ENCODE measurements at places on chromosomes 11 and 22.

DNA sequence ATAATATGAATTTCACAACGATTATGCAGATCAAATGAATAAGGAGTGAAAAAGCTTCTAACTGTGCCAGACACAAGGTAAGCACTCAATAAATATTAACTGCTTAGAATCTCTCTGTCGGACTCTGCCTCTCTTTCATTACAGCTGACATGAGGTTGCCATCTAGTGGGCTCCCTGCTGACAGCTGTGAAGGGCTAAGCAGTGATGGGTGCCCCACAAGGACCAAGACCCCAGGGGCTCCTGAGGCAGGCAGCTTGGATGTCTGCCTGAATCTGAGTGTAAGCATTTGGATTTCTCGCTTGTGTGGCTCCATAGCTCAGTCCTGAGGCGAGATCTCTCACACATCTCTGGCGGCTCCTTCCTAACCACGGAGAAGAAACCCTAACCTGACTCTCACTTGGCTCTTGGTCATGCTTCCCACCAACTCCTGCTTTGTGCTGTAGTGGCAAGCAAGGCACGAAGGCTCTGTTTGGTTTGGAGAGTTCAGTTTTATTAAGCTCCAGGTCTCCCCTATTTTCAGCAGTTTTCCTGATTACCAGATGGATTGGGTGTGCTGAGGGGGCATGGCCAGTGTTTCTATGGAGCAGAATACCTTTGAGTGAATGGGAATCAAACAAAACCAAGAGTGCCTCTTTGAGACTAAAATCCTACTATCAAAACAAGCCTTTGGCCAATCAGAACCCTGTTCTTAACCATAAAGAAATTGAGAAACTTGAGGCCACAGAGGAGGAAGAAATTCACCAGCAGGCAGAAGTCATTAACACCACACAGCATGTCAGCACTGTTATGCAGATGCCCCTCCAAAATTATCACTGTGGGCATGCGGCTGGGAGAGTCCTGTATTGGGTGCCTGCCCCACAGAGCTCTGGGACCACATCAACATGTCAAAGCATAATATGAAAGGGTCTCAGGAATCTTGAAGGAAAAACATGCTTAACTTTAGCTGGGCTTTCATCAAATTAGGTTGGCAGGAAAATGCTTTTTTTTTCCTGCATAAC lies 152.8 kb upstream of the NTM start:
- DNase-seq: no peak

GRCh38 chr11:43806976-43807375 lies 73.7 kb upstream of the ALKBH3 start:
- DNase-seq: no peak

GRCh38 chr22:27748349-27748748 lies 53.2 kb downstream of the MN1 start:
- DNase-seq: no peak

DNA sequence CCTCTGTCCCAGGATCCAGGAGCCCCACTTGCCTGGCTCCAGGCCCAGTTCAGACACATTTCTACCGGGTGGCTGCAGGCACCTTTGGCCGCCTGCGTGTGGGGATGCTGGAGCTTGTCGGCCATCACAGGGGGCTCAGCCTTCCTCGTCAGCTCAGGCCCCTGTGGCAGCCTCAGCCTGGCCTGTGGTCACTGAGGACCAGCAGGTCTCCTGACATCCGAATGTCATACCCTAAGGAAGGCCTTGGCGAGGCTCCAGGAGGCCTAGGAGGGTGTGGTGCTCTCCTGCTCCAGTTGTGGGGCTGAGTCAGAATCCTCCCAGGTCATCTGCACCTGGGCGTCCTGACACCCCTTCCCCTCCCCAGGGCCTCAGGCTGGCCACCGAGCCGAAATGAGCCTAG lies 14.9 kb upstream of the SOX10 start:
- no peak for DNase-seq

DNA sequence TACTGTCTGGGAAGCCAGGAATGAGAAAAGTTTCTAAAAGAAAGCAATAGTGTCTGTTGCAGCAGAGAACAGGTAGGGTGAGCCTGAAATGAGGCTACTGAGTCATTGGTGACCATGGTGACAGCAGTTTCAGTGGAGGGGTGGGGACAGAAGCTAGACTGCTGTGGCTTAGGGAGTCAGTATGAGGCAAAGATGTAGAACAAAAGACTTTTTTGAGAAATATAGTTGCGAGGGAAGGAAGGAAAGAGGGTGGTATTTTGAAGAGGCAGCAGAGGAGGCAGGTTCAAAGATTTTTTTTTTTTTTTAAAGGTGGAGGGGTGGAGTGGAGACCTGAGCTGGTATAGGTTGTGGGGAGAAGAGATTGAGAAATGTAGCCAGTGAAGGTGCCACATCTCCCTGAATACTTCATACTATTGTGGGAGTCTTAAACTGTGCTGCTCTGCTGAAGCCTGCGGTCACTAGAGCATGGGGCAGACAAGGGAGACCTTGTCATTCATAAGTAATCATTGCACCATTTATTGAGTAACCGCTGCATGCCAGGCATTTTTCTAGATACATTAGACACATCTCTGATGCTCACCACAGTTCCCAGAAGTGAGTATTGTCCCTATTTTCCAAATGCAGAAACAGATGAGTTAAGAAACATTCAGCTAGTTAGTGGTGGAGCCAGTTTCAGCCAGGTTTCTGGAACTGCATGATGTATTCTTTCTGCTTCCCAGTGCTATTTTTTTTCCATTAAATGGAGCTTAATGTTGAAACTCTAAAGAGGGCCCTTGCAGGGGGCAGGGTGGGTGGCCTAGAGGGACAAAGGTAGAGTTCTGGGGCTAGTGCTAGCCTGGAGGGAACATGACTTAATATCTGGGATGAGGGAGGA lies 49.9 kb downstream of the STIM1 start:
- DNase-seq: peak; percentile 30

DNA sequence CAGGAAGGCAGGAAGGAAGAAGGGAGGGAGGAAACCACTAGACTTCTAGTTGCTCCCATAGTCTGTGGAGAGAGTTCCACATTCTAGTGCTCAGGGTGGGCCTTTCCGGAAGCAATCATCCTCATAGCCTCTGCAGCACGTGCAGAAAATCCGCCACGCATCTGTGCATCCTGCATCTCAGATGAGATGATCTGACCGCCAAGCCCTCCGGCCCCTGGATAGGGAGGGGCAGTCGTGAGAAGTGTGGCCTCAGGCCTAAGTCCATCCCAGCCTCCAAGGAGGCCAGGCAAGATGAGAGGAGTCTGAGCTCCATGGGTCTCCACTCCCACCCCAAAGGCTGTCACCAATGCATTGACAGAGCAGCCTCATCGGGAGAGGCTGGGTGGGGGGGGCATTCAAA lies 30.4 kb upstream of the IGSF9B start:
- DNase-seq: no peak

DNA sequence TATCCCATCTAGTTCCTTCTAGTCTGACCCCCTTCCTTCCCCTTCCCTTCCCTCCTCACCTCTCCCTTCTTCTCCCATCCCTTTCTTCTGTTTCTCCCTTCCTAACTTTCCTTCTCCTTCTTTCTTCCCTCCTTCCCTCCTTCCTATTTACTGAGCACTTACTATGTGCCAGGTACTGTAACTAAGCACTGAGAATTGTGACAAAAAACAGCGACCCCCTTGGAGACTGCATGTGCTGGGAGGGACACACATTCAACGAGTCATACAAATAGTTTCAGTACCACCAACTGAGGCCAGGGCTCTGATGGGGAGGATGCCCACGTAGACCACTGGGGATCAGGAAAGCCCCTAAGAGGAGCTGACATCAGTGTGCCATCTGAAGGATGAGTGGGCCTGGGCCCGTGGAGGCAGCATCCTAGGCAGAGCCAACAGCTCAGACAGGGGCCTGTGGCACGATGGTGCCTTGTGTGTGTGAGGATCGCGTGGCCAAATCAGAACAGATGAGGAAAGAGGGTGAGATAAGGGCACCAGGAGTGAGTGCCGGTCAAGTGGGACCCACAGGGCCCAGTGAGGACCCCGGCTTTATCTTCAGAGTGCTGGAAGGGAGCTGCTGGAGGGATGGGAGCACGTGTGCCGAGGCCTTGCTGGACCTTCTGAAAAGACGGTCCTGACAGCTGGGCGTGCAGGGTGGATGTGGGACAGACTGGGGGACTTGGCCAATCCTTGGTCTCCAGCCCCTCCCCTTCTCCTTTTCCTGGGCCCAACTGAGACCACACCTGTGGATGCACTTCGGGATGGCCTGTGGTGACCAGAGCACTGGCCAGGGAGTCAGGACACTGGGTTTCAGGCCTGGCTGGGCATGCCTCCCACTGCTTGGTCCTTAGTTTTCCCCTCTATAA lies 38.4 kb upstream of the CRYBB3 start:
- no peak for DNase-seq
